ENCODE measurements at places on chromosomes 13 and 19.

GRCh38 chr13:40341096-40341471, 325.4 kb downstream of the FOXO1 start:
- no peak for DNase-seq

DNA sequence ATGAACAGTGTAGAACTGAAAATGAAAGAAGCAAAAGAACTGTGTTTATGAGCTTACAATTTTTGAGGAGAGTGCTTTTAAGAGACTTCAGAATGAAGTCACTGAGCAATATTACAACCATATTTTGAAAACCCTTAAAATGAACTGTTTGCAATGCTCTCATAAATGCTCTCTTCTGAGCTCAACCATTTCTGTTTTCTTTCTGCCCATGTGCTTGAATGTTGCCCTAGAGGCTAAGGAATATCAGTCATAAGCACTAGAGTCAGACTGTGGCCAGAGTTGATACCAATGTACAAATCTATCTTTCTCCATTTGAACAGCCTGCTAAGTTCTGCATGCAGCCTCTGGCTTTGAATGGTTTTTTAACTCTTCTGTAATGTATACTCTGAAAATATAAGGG, 1092.8 kb downstream of the PCDH9 start:
- no peak for DNase-seq

GRCh38 chr13:52780611-52781010, 41.0 kb upstream of the CNMD start:
- DNase-seq: no peak

GRCh38 chr19:54430306-54431254, 15.3 kb downstream of the TTYH1 start:
- DNase-seq: peak; percentile 74

DNA sequence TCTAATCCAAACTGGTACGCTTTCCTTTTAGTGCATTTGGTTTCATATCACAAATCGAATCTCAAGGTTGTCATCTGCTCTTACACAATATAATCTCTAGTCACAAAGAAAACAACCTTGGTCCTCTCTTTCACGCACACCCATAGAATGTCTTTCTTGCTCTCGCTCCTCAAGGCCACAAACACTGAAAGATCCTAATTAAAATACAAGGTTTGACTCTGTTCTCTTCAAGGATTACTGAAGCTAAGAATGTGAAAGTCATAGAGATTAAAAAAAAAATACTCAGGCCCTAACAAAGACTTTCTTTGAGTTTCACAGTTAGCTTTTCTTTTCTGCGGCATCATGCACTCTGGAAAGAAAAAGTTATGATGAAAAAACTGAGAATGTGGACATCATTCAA, 891.5 kb downstream of the EFNB2 start:
- DNase-seq: no peak

- DNase-seq: no peak
Observed at GRCh38 chr19:37470216-37470615, 1.1 kb downstream of the ZNF570 start.

DNA sequence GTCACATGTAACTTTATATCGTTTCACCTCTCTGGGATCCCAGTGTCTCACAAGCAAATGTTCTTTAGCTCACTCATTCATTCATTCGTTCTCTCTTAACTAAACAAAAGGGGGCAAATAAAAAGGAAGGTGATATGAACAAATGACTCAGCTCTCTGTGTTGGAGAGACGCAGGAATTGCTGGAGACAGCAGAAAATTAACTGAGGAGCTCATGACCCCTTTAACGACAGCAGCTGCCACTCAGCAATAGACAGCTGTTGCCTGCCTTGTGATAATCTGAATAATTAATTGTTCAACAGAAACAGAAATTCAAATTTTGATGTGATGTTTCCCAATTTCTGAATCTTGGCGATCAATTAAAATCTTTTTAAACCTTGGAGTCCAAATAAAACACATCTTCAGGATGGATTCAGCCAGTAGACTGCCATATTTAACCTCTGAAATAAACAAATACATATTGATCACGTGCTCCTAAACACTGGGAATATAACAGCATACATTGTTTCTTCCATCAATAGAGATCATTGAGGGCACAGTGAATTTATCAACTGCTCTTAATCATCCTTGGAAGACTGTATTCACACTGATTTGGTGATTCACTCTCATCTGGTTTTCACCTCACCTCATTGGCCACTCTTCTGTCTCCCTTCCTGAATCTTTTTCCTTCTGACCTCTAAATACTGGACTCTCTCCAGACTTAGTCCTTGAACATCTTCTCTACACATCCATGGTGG, 63.3 kb downstream of the MBNL2 start:
- no peak for DNase-seq

- no peak for DNase-seq
Observed at GRCh38 chr13:86429756-86430155, 630.5 kb upstream of the SLITRK6 start.

GRCh38 chr13:51539887-51540286, 44.4 kb upstream of the WDFY2 start:
- no peak for DNase-seq

DNA sequence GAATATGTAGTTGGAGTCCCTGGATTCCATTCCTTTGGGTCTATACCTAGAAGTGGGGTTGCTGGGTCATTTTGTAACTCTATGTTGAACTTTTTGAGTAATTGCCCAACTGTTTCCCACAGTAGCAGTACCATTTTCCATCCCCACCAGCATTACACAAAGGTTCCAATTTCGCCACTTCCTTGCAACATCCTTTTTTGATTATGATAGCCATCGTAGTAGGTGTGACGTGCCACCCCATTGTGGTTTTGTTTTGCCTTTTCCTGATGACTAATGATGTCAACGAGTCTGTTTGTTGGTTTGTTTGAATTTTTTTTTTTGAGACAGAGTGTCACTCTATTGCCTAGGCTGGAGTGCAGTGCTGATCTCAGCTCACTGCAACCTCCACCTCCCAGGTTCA, 3.3 kb upstream of the PEX11G start:
- DNase-seq: peak; percentile 77

DNA sequence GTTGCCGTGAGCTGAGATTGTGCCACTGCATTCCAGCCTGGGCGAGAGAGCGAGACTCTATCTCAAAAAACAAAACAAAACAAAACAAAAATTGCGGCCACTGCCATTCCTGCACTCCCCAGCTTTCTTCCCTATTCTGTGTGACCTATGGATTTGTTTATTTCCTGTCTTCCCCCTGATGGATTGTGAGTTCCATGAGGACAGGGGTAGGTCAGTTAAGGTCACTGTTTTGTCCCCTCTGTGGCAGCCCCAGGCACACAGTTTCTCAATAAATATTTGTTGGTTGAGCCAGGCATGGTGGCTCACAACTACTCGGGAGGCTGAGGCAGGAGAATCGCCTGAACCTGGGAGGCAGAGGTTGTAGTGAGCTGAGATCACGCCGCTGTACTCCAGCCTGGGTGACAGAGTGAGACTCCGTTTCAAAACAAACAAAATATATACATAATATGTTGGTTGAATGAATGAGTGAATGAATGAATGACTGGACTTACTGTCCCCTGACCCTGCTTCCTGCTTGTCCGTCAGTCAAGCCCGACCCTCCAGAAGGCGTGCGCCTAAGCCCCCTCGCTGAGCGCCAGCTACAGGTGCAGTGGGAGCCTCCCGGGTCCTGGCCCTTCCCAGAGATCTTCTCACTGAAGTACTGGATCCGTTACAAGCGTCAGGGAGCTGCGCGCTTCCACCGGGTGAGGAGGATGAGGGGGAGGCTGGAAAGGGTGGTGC, 5.0 kb downstream of the EBI3 start:
- no peak for DNase-seq

GRCh38 chr19:46081928-46082727, 41.3 kb upstream of the IGFL4 start:
- DNase-seq: no peak

- DNase-seq: no peak
Observed at GRCh38 chr13:95235974-95236373, 65.3 kb downstream of the ABCC4 start.

GRCh38 chr13:46668302-46668720, 115.3 kb downstream of the LRCH1 start:
- no peak for DNase-seq

GRCh38 chr19:4007836-4008539, 452 bp downstream of the PIAS4 start:
- DNase-seq: peak; percentile 62

- DNase-seq: no peak
Observed at GRCh38 chr19:48186541-48186991, 16.1 kb downstream of the ZSWIM9 start.

DNA sequence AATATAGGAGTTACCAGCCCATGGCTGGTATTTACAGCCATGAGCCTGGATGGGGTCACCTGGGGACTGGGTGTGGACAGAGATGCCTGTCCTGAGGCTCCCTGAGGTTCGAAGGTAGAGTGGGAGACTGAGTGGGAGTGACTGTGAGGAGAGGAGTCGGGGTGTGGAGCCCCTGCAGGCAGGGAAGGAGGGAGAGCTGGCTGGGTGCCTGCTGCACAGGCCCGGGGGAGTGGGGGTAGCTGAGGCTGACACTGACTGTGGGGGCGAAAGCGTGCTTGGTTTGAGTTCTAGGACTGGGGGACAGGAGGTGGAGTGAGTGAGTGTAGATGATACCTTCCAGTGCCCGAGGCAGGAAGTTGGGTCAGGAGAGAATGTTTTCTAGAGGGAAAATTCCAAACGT, 7.1 kb downstream of the RAB11B start:
- DNase-seq: no peak

Measured in stimulated activated CD8-positive, alpha-beta memory T cell treated with anti-CD3 and anti-CD28 coated beads, Interleukin-4, amount 100 ng/mL, for 48 hours (primary cell).